ENCODE measurements at places on chromosomes 5 and 9.

DNA sequence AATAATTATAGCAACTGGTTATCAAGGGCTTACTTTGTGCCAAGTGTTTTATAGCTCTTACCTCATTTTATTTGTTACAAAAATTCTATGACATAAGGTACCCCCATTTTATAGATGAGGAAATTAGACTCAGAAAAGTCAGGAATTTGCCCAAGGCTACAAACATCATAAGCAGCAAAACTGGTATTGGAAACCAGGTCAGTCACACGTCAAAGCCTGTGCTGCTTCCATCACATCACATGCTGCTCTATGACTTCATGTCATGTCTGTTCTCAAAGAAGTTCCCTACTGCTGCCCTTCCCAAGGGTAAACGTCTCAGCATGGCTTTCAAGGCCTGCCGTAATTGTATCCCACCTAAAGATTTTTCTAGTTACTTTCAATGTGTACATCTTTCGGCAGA is 6.9 kb upstream of the KIF2A start:
- no peak for DNase-seq

GRCh38 chr5:57736716-57737115 is 254.1 kb upstream of the ACTBL2 start:
- DNase-seq: no peak

DNA sequence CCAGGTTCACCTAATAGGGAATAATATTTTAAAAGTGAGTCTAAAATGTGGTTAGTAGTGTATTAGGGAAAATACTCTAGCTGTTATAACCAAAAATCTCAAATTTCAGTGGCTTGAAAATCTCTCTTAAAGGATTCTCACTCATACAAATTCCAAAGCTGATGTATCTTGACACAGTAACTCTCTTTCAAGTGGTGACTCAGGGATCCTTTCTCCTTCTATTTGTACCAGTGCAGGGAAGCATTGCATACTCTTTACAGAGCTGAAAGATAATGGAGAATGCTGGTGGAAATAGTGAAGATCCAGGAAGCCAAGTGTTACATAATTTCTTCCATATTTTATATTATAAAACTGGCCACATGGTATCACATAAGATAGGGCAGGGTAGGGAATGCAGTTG is 560.2 kb upstream of the CDH9 start:
- DNase-seq: no peak

- no peak for DNase-seq
Observed at GRCh38 chr5:171644536-171644935, 141.1 kb upstream of the SMIM23 start.

DNA sequence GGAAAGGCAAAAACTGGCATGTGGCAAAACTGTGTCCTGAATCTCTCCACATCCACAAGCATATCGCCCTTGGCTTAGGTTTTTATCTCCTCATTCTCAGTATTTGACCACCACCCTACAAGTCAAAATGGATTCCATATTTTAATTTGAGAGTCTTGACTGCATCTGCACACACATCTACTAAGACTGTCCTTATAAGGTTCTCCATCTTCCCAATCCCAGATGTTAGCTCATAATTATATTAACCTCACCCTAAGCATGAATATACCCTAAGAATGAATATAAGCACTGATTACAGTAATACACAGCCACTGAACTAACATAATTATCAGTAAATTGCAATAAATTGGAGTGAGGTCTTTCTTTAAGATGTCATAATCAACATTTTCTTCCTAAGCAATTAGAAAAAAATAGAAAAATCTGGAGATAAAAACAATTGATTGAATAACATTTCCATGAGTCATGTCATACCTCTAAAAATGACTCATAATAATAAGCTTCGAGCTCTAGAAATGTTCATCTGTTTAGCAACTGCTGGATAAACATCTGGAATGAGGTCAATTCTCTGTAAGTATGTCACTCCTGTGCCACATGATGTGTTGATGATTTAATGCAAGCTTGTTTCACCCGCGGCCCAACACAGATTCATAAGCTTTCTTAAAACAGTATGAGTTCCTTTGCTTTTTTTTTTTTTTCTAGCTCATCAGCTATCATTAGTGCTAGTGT is 39.9 kb upstream of the PAM start:
- DNase-seq: no peak

GRCh38 chr9:74728176-74728575 is 159.5 kb downstream of the TRPM6 start:
- DNase-seq: no peak

DNA sequence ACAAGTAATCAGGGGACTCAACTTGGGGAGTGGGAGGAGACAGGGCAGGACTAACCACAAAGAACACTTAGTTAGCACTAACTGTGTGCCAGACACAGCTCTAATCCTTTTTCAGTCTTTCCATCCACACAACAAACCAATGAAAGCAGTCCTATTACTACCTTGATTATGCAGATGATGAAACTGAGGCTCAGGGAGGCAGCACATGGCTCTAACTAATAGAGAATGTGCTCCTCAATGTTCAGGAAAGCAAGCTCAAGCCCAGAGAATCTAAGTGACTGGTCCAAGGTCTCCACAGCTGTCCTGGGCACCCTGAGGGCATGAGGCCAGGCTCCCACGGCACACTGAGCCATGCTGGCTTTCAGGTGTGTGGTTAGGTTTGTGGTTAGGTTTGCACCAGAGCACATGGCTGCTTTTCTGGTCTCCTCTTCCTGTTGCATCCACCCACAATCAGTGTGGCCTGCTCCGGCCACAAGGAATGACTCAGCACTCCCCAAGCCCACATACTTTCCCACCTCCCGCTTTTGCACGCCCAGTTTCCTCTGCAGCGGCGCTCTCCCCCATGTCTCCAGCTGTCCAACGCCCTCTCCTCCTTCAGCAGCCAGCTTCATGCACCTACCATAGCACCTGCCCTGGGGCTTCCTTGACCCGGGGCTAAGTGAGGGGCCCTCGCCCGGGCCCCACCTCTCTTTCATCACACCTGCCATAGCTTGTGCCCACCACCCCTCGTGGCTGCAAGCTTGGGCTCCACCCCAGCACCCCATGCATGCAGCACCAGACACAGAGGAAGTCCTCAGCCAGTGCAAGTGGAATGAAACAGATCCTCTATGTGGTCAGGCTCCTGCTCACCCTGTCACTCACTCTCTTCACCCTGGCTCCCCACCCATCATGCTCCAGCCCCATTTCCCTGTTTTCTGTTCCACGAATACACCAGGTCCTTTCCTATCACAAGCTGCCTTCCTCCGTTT is 133.1 kb downstream of the GABBR2 start:
- no peak for DNase-seq

DNA sequence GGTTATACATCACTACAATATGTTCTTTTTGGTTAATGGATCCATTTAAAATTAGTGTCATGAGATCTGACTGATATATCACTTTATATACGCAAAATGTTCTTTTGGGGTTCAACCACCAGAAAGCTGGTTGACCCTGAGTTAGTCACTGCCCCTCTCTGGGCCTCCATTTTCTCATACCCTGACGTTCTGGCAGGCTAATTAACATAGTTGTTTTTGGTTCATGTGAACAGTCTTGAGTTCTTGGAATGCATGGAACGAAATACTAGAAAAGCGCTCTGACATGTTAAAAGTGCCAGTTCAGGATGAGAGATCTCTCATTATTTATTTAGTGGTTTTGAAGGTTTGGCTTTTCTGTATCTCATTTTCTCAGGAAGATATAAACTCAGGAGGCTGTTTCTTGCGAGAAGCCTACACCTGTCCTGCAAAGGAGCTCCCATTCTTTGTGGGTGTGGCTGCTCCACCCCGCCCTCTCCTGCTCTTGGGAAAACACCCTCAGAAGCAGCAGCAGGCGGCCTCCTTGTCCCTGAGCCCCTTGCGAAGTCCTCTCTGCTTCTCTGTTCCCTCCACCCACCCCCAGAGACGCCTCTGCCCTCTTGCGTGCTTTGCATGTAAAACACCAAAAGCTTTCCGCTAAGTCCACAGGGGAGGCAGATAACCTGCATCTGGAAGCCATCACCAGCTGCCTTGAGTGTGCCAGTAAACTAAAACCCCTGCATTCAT is 302.4 kb upstream of the PANK3 start:
- DNase-seq: no peak

DNA sequence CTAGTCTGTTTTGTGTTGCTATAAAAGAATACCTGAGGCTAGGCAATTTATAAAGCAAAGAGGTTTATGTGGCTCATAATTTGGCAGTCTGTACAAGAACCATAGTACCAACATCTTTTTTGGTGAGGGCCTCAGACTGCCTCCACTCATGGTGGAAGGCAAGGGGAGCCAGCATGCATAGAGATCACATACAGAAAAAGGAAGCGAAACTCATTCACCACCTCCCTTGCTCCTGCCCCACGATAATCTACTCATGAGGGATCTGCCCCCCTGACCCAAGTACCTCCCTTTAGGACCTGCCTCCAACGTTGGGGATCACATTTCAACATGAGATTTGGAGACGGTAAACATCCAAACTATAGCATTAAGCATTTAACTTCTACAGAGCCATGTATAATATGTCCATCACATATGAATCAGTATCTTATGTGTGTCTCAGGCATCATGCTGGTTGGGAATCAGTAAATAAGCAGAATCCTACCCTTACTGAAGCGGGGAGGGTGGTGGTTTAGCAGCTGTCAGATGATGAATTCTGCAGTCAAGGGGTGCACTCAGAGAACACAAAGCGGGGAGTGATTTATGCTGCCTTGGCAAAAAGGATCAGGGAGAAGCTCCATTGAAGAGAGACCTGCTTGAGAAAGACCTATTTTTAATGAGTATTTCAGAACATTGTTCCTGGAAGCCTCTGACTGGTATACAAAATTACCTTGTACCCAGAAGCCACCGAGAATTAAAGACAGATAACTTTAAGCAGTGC is 34.8 kb downstream of the HMGXB3 start:
- no peak for DNase-seq

DNA sequence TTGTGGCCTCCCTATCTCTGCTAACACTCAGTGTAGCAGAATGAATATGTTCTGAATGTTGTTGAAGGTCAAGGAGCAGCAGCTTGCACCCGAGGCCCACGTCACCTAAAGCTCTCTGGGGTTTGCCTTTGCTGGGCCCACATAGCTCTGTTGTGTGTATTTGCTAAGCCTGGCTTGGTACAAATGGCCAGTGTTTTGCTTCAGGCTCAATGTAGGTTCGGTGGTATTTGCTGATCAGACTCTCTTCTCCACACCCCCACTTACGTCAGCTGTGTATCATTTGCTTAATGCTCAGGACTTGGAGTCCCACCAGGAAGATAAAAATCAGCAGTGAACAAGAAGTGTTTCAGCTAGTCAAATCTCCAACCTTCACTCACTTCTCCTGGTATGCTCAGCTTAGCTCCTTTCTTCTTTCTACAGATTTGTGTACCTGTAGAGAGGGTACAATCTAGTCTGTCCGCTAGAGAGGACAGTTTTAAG is 4.8 kb upstream of the RFESD start:
- DNase-seq: no peak

DNA sequence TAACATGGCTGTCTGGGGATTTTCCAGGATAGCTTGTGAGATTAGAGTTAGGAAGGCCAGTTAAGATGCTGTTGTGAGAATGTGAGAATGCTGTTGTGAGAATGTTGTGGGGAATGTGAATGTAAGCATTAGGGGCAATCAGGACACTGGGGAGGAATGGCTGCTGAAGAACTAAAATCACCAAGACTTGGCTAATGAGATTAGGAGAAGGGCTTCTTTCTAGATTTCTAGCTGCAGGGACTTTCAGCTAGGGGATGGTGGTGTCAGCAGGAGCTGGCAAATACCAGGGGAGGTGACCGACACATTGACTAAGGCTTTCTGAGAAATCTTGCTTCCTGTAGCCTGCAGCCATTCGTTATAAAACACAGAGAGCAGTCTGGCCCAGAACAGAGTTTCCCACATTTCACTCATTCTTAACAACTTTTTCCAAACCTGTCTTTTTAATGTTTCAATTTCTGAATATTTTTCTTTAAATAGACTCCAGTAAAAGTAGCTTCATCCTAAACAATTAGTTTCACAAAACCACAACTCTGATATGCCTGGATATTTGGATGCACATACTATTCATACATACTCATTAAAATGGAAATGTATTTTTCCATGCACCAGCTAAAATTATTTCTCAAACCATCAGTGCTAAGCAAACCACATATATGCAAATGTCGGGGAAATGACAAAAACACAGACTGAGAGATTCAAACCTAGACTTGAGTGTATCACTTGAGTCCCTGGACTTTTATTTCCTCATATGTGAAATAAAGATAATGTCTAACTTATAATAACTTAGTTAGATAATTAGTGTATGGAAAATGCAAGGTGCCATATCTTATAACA is 89.3 kb upstream of the TNC start:
- no peak for DNase-seq

- DNase-seq: no peak
Observed at GRCh38 chr9:96033896-96034295, 158.4 kb downstream of the ERCC6L2 start.

GRCh38 chr5:81115261-81115660 is 117.9 kb upstream of the CKMT2 start:
- no peak for DNase-seq

DNA sequence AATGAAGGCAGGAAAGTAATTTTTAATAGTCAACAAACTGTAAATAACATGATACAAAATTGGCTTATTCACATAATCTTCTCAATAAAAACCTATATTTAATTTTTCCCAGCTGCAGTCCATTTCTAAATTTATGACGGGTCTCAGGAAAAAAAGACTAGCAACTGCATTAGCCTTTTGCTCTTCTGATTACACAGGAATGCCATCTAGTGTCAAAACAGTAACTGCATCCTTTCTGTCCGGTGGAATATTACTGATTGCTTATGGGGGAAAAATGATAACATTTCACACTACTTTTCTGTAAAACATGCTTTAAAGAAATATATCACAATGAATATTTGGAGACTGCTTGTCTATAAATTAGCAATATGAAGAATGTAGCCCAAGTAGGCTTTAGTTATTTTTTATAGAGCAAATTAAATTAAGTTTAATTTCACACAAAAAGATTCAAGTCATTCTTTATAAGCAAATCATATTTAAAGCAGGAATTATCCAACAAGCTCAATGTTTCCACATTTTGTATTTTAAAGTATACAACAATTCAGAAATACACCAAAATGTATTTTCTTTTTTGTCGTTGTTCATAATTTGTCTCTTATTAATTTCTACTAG is 534.7 kb downstream of the CDH10 start:
- no peak for DNase-seq

- no peak for DNase-seq
Observed at GRCh38 chr9:121671612-121672155, 20.2 kb downstream of the DAB2IP start.

- no peak for DNase-seq
Observed at GRCh38 chr9:37417252-37417803, 5.2 kb upstream of the GRHPR start.

All from stimulated activated CD8-positive, alpha-beta memory T cell treated with anti-CD3 and anti-CD28 coated beads, Interleukin-7, amount 100 ng/mL, for 1 hour (primary cell).